Activated B cell treated with CpG ODN at 0.5 μM for 24 hours (primary cell): ENCODE measurements at places on chromosomes 5 and 9.

DNA sequence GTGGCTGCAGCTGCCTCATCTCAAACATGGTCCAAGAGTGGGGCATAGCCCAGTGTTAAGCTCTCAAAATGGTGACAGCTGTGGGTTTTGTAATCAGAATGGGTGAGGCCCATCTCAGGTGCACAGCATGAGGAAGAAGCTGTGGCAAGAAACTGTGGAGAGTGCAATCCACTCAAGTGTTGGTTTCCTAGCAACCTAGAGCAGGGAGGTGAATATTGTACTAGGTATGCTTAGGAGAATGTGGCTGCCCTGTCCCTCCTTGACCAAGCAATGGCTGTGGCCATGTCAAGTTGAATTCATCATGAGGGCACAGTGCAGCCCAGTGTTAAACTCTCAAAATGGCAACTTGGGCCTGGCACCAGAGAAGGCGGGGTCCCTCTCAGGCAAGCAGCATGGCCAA is 160.5 kb upstream of the KCNN2 start:
- H3K27ac ChIP-seq = no peak overlapping the region
- no peaks in the 10 kb centered on the region for H3K27me3 ChIP-seq
- no peak for DNase-seq
- no peaks in the 10 kb centered on the region for H3K4me1 ChIP-seq
- no peaks in the 10 kb centered on the region for H3K36me3 ChIP-seq

DNA sequence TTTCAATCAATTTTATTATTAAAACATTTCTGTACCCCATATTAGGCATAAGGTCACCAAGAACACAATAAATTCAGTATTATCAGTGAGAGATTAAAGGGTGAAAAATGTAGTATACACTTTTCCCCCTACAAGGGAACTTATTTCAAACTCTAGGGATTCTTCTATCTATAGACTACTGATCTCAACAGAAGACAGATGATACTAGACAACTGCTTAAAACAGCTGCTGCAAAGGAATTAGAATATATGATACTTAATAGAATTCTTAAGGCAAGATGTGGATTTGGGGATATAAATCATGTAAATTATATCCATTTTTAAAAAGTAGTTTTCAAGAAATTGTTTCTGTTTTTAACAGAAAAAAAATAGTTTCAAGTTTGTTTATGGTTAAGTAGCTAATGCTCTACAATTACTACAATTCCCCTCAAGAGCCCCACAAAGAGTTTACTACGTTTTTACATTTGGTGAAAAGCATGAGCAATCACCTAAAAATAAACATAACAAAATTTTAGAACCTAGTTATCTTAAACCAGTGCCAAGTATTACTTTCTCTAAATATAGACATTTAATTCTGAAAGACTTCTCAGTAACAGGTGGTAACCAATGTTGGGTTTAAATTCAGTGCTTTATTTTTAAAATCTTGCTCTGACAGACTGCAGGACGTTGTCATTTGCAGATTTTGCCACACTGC is 6.0 kb downstream of the KIF24 start:
- H3K36me3 ChIP-seq = no peaks in the 10 kb centered on the region
- no peak overlapping the region for H3K27ac ChIP-seq

DNA sequence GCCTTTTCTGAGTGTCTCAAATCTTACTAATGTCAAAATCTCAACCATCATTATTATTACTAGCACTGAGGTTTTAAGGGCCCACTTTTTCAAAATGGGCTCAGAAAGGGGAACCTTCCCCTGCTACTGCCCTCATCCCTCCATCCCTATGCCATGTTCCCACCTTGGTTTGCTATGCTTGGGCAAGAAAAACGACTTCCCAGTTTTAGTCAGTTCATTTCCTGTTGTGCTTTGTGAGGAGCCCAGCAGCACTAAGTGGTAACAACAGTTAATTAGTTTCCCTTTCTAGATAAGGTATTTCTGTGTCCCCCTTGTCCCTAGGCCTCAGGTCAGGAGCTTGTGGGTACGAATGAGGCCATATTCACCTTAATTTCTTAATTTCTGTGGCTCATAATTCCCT is 595.2 kb downstream of the RAB3C start:
- no peak overlapping the region for H3K27ac ChIP-seq
- H3K27me3 ChIP-seq = no peaks in the 10 kb centered on the region
- H3K36me3 ChIP-seq = peaks cover 3% of the 10 kb centered on the region
- H3K4me3 ChIP-seq = no peak overlapping the region
- H3K4me1 ChIP-seq = peaks cover 10% of the 10 kb centered on the region

- H3K27ac ChIP-seq = no peak overlapping the region
- H3K4me3 ChIP-seq = no peak overlapping the region
- no peak for DNase-seq
- H3K36me3 ChIP-seq = peaks cover 4% of the 10 kb centered on the region
- H3K4me1 ChIP-seq = peaks cover 15% of the 10 kb centered on the region
- no peaks in the 10 kb centered on the region for H3K27me3 ChIP-seq
Observed at GRCh38 chr5:116455061-116455460, 119.6 kb downstream of the SEMA6A start.

GRCh38 chr5:125659316-125660023 is 763.7 kb upstream of the GRAMD2B start:
- DNase-seq = no peak
- H3K36me3 ChIP-seq = no peaks in the 10 kb centered on the region
- H3K27me3 ChIP-seq = peaks cover 4% of the 10 kb centered on the region
- no peak overlapping the region for H3K27ac ChIP-seq
- no peaks in the 10 kb centered on the region for H3K4me1 ChIP-seq
- no peak overlapping the region for H3K4me3 ChIP-seq

GRCh38 chr5:94276751-94277150 is 341.7 kb downstream of the KIAA0825 start:
- no peak overlapping the region for H3K4me3 ChIP-seq
- no peaks in the 10 kb centered on the region for H3K27me3 ChIP-seq
- no peaks in the 10 kb centered on the region for H3K4me1 ChIP-seq
- no peaks in the 10 kb centered on the region for H3K36me3 ChIP-seq
- H3K27ac ChIP-seq = no peak overlapping the region

GRCh38 chr5:139669662-139670368 is 21.7 kb downstream of the CXXC5 start:
- no peaks in the 10 kb centered on the region for H3K27me3 ChIP-seq
- peak; percentile 64 for DNase-seq
- peak overlapping the region; percentile 92 for H3K27ac ChIP-seq
- H3K4me3 ChIP-seq = peak overlapping the region; percentile 86

- no peaks in the 10 kb centered on the region for H3K36me3 ChIP-seq
Observed at GRCh38 chr9:111866976-111867375, 29.6 kb upstream of the UGCG start.

GRCh38 chr5:56817263-56818014 is 2.1 kb downstream of the MAP3K1 start:
- H3K27me3 ChIP-seq = no peaks in the 10 kb centered on the region
- peak overlapping the region; percentile 93 for H3K4me3 ChIP-seq
- no peak for DNase-seq

DNA sequence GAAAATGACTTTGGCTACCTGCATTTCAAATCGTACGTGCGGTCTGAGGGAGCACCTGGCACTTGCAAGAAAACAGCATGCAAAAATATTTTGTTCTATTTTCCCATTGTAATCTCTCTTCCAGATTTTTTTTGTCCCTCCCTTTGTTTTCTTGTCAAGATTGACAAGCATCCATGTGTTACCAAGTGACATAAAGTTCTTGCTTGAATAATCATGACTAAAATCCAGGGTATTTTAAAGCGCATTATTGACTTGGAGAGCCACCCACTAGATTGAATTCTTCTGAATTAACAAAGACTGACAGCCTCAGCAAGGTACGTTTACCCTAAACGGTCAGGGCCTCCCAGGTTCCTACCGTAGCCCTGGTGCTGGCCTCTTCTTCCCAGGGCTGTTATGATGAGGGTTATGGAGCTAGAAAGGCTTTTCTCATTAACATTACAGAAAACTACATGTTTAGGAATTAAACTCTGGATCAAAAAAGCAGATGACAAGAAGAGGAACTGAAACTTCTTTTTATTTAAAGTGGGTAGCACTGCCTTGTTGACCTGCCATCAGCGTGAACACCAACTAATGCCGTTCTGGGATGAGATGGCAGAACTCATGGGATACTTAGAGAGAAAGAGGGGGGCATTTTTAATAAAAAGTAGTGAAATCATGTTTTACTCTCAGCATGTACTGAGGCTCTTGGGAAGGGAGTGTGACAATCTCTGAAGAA is 297.0 kb downstream of the EFNA5 start:
- H3K27me3 ChIP-seq = no peaks in the 10 kb centered on the region
- no peak overlapping the region for H3K27ac ChIP-seq

- peak overlapping the region; percentile 78 for H3K4me3 ChIP-seq
- H3K4me1 ChIP-seq = peaks cover 63% of the 10 kb centered on the region
- H3K27me3 ChIP-seq = no peaks in the 10 kb centered on the region
- DNase-seq = peak; percentile 56
Observed at GRCh38 chr5:56412601-56413379, 179.7 kb upstream of the ANKRD55 start.

DNA sequence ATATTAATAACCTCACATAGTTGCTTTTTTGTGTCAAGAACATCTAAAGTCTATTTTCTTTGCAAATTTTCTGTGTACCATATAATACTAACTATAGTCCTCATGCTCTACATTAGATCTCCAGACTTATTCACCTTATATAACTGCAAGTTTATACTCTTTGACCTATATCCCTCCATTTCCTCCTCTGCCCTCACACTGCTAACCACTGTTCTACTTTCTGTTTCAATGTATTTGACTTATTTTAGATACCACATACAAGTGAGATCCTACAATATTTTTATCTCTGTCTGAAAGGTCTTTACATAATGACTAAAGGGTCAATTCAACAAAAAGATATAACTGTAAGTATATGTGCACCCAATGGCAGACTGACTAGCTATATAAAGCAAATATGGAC is 789.7 kb upstream of the ZNF608 start:
- H3K27me3 ChIP-seq = no peaks in the 10 kb centered on the region
- H3K4me3 ChIP-seq = no peak overlapping the region
- no peak overlapping the region for H3K27ac ChIP-seq

GRCh38 chr5:157049605-157050004 is 9.3 kb downstream of the HAVCR1 start:
- peaks cover 6% of the 10 kb centered on the region for H3K27me3 ChIP-seq
- H3K36me3 ChIP-seq = no peaks in the 10 kb centered on the region
- no peak overlapping the region for H3K4me3 ChIP-seq
- no peak overlapping the region for H3K27ac ChIP-seq
- DNase-seq = no peak

DNA sequence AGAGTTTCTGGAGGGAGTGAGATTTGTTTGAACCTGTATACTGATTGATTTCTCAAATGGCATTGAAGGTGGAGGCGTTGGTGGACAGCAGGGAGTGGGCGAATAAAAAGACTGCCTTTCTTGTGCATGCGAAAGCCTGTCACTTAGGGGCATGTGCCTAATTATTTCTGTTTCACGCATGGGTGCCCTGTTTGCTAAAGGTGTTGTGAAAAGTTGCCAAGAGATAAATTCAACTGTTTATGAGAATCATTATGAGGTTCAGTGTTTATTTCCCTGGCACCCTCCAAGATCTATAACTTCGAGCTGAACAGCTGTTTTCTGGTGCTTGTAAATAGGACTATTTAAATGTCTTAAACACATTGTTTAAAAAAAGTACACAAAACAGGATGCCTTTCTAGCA is 67.4 kb upstream of the DMRTA1 start:
- no peaks in the 10 kb centered on the region for H3K4me1 ChIP-seq
- no peak for DNase-seq
- H3K36me3 ChIP-seq = no peaks in the 10 kb centered on the region
- H3K27me3 ChIP-seq = no peaks in the 10 kb centered on the region
- H3K27ac ChIP-seq = no peak overlapping the region

DNA sequence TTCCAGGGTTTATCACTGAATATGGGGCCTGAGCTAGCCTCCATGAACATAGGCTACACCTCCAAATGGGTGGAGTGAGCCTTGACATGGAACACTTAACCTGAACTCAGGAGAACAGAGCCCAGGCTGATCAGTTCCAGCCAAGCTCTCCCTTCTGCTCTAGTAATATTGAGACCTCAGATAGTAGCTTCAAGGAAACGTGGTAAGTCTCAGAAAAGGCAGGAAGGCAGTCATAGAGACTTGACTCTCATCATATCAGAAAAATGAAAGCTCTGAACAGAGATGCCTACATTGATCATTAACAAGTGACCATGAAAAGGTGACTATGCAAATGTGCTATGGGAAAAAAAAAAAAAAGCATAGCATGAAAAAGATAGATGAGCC is 40.5 kb upstream of the MYO10 start:
- H3K36me3 ChIP-seq = no peaks in the 10 kb centered on the region
- H3K4me1 ChIP-seq = no peaks in the 10 kb centered on the region
- peaks cover 2% of the 10 kb centered on the region for H3K27me3 ChIP-seq

DNA sequence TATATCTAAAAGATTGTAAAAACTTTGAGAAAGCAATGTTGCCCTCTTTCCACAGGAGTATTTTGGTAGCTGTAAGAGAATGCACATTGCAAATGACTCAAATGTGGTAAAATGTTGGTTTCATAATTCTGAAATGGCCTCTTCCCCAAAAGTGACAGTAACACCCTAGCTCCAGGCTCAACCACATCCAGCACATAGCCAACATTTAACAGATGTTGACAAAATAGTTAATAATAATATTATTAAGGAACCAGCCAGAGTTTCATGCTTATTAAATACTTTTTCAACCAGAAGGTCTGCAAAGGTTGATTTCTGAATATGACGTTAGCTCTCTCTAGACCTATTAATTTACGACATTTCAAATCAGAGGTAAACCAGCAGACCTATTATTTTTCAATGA is 1.3 kb downstream of the ANXA1 start:
- peaks cover 7% of the 10 kb centered on the region for H3K27me3 ChIP-seq
- H3K4me1 ChIP-seq = peaks cover 14% of the 10 kb centered on the region
- H3K36me3 ChIP-seq = no peaks in the 10 kb centered on the region
- no peak for DNase-seq

DNA sequence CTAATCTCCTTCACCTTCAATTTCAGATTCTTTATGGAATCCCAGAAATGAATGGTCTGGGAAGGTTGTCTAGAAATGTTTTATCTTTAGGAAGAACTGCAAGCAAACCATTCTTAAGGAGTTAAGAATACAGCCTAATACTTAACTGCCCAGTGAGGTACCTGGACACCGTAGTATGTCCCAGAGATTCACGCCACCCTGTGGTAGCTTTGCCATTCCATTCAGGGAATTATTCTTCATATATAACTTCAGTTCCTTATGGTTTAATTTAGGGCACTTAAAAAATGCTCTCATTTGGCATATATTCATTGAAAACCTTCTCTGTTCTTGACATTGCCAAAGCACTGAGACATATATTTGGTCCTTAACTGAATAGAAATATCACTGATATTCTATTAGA is 49.7 kb downstream of the ACTBL2 start:
- peaks cover 2% of the 10 kb centered on the region for H3K27me3 ChIP-seq
- no peak overlapping the region for H3K27ac ChIP-seq
- no peak for DNase-seq
- no peaks in the 10 kb centered on the region for H3K4me1 ChIP-seq
- no peaks in the 10 kb centered on the region for H3K36me3 ChIP-seq

GRCh38 chr5:111697215-111697614 is 59.8 kb downstream of the NREP start:
- H3K27ac ChIP-seq = no peak overlapping the region
- no peak for DNase-seq
- H3K4me1 ChIP-seq = no peaks in the 10 kb centered on the region
- no peaks in the 10 kb centered on the region for H3K27me3 ChIP-seq
- no peak overlapping the region for H3K4me3 ChIP-seq
- H3K36me3 ChIP-seq = no peaks in the 10 kb centered on the region

DNA sequence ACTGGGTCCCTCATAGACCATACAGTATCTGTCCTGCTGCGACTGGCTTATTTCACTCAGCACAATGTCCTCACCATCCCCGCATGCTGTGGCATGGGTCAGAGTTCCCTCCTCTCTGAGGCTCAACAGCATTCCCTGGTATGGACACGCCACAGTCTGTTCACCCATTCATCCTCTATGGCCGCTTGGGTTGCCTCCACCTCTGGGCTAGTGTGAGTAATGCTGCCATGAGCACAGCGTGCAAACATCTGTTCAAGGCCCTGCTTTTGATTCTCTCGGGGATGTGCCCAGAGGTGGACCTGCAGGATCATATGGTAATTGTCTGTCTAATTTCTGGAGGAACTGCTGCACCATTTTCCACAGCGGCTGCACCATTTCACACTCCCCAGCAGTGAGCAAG is 5.5 kb upstream of the FBP2 start:
- no peaks in the 10 kb centered on the region for H3K36me3 ChIP-seq
- no peak overlapping the region for H3K27ac ChIP-seq
- DNase-seq = no peak
